ENCODE measurements at places on chromosomes 11 and 22.

DNA sequence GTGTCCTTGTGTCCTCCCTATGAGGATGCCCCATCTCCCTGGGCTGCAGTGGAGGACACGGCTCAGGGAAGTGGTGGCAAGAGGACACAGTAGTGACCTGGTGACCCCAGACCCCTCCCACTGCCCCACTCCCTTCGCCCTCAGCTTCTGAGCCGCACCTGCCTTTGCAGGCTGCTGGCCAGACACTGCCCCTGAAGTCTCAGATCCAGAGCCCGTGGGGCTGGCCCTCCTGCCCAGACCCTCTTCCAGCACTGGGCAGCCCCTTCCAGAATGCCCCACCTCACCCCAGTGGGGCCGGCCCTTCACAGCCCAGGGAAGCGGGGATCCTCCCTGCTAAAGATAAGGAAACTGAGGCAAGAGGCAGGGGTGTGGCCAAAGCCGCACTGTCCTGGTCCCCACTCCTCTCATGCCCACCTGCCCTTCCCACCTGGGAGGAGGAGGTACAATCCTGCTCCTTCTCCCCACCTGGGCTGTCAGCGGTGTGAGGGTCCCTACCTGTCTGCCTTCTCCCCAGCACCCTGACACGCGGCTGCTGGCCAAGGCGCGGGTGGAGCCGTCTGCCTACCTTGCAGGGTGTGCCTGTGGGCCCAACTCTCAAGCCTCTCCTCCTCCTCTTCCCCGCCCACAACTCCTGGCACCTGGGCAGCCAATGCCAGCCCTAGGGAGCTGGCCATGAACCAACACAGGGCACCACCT lies 17.3 kb downstream of the TRPM5 start:
- DNase-seq = no peak

- DNase-seq = no peak
These were observed 111.8 kb downstream of the MPPED2 start for GRCh38 chr11:30474151-30474954.

- no peak for DNase-seq
These were observed 32.1 kb downstream of the ATXN10 start for GRCh38 chr22:45703758-45704157.

DNA sequence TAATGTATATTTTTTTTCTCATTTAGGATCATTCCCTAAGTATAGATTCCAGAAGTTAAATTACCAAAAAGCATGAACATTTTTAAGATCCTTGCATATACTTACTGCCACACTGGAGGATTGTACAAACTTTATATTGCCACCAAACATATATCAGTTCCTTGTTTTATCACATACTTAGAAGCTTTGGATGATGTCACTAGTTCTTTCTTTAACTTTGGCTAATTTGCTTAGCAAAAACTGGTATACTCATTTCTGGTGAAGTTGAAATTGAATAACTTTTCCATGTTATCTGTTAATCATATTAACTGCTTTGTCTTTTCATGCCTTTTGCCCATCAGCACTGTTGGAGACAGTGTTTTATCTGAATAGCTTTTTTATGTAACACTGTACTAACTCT lies 31.6 kb upstream of the PRDM10 start:
- DNase-seq = no peak

DNA sequence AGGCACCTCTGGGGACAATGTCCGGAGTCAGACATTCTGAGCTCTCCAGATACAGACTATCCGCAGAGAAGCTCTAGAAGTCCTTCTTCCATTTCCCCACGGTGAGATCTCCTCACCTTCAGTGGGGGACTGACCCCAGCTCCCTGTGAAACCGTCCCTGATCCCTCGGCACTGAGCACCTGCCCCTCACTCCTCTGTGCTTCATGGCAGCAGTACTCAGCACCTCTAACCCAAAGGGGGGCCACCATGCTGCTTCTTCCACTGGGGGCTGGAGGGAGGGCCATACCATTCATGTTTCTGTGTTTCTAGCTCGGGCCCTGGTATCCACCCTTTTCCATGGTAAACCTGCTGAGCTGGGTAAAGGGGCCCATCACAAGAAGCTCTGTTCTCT lies 321.7 kb downstream of the BRD1 start:
- DNase-seq = no peak

- DNase-seq = no peak
These were observed 47.5 kb downstream of the IRAG1 start for GRCh38 chr11:10646005-10646404.

DNA sequence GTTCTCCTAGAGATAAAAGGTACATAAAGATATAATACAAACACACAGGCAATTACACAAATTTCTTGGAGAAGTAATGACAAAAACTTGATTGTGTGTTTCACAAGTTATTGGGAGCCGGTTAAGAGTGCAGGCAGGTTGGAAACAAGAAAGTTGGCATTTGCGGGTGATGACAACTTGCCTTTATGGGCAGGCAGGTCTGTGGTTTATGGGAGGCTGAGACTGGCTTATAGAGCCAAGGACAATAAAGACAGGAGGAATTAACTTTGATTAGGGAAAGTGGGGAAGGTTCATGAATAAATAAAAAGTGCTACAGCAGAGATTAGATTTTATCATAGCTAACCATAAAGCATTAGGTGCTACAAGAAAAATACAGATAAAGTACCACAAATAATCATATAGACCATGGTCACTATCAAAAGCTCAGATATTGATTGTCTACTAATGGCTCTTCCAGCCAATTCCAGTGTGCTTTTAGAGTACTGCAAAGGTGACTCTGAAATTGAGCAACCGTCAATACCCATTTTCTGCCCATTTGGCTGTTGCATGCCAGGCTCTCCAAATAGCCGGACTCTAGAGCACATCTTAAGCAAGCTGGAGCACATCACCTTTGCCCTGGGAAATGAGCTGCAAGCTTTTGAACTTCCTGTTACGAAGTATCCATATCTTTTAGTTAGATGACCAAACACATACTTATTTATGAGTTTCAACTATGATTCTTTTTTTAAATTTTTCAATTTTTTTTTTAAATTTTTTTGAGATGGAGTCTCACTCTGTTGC lies 33.9 kb upstream of the GAB2 start:
- no peak for DNase-seq

GRCh38 chr22:50157709-50158375 lies 12.7 kb upstream of the PANX2 start:
- no peak for DNase-seq

DNA sequence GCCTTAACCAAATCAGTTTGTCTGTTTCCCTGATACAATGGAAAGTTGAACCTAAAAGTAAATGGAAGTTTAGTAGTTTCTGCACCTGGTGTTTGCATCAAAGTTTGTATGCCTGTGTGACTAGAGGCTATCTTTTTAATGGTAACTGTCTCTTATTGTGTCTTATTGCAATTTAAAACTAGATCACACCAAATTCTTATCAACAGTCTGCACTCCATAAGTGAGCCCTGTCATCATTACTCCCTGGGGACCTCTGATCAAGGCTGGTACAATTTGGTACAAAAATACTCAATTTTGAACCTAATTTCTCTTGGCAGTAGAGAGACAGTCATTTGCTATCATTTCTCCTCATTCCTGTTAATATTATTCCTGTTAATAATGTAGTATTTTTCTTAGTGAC lies 38.1 kb downstream of the ARHGAP1 start:
- no peak for DNase-seq

DNA sequence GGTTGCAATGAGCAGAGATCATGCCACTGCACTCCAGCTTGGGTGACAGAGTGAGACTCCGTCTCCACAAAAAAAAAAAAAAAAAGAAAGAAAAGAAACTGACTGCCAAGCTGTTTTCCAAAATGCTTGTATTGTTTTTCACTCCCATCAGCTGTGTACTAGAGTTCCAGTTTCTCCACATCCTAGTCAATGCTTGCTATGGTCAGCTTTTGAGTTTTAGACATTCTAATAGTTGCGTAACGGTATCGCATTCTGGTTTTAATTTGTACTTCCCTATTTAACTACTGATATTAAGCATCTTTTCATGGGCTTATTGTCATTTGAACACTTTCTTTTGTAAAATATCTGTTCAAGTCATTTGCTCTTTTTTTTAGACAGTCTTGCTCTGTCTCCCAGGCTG lies 55.7 kb downstream of the TSPAN18 start:
- DNase-seq = no peak
